ENCODE measurements at places on chromosomes 2 and 18. TPM values are rescaled to one million over a fixed set of nuclear protein-coding genes. Genes with fewer than 3 reads are reported as not detected.

The AMER3 gene
- total RNA-seq: not detected

The ALLC gene
- not detected for total RNA-seq

The BZW1 gene
- total RNA-seq: 69.3 TPM

The NOL4 gene
- 0.73 TPM for total RNA-seq

DNA sequence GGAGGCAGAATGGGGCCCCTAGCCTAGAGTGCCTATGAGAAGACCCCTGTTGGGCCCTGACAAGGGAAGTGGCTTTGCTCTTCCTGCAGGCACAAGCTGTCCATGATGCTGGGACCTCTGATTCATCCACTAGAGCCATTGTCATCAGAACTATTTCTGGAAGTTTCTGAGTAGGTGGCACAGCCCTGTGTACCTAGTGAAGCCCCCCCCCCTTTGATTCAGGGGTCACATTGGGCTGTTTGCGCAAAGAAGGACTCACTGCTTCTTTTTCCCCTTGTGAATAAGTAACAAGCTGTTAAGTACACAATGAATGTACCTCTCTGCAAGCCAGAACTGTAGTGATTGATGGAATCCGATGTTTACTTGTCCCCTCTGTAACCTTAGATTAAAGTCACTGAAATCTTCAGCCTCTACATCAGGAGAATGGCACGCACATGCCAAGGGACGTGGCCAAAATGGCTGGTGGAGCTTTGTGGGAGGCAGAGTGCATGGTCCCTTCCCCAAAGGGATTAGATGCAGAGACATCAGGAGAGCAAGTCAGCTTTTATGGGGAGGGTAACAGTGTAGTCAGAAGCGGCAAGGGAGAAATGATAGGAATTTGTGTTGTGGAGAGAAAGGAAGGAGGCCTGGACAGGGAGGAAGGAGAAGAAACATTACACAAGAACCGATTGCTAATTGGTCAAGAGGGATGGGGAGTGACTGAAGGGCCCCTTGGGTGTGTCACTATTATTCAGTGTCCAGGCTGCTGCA is 267.6 kb upstream of the RAB12 start:
- no peak for DNase-seq

DNA sequence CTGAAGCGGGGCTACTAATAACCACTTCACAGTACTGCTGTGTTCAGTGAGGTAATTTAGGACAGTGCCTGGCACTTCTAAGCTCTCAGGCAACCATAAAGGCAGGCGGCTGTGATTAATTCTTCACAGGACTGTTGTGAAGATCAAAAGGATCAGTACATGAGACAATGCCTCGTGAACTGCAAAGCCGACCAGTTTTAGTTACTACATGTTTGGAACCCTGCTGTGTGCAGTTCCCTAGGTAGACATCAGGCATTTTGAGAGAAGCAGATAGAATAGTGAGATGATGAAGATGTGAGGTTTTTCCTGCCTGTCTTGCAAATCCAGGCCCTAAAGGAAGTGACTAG is 19.1 kb downstream of the EFHD1 start:
- no peak for DNase-seq

DNA sequence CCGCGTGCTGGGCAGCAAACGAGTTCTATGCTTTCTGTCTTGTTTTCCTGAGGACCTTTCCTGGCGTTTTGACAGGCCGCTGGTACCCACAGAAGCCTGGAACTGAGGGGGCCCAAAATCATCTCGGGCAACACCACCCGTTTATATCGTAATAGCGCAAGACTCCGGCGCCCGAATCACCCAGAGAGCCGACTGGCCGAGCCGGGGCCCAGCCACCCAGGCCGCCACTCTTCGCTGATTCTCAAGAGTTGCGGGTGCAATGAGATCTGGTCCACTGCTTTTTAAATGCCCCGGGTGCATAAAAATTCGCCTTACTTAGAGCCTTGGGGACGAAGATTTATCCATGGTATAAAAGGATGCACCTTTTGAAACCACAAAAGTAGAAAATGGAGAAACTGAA is 6.2 kb upstream of the SPATA3 start:
- DNase-seq: no peak
